ENCODE measurements at places on chromosomes 3 and 15. TPM values are rescaled to one million over a fixed set of nuclear protein-coding genes. Genes with fewer than 3 reads are reported as not detected.

GRCh38 chr3:1348547-1348946 is 255.7 kb downstream of the CNTN6 start:
- DNase-seq, result no peak

GRCh38 chr3:43388915-43389314 is 102.6 kb downstream of the SNRK start:
- DNase-seq, result no peak

- DNase-seq, result no peak
These were observed 96.5 kb upstream of the MYO5C start for GRCh38 chr15:52392008-52392687.

Gene CAMK2N2
- total RNA-seq, result not detected

DNA sequence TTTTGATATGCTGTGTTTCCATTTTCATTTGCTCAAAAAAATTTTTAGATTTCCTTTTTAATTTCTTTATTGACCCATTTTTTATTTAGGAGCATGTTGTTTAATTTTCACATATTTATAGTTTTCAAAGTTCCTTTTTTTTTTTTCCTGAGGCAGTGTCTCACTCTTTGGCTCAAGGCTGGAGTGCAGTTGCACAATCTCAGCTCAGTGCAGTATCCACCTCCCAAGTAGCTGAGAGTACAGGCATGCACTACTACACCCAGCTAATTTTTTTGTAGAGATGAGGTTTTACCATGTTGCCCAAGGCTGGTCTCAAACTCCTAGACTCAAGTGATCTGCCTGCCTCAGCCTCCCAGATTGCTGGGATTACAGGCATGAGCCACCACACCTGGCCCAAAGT is 36.2 kb downstream of the PFN2 start:
- no peak for DNase-seq

DNA sequence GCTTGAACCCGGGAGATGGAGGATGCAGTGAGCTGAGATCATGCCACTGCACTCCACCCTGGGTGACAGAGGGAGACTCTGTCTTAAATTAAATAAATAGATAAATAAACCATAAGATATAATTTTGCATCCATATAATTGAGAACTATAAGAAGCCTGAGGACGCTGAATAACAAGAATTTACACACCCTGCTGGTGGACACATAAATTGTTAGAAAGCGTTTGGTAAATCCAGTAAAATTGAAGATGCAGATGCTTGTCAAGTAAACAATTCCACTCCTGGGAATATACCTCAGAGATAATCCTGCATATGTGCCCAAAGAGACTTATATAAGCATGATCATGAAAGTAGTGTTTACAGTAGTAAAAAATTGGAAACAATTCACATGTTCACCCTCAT is 41.7 kb downstream of the TTC23 start:
- no peak for DNase-seq

Gene RLBP1
- total RNA-seq, result not detected

Gene IGF2BP2
- 39.6 TPM for total RNA-seq

- no peak for DNase-seq
These were observed 39.7 kb upstream of the MYZAP start for GRCh38 chr15:57551715-57552677.

Gene LRRIQ4
- under 0.01 TPM for total RNA-seq

DNA sequence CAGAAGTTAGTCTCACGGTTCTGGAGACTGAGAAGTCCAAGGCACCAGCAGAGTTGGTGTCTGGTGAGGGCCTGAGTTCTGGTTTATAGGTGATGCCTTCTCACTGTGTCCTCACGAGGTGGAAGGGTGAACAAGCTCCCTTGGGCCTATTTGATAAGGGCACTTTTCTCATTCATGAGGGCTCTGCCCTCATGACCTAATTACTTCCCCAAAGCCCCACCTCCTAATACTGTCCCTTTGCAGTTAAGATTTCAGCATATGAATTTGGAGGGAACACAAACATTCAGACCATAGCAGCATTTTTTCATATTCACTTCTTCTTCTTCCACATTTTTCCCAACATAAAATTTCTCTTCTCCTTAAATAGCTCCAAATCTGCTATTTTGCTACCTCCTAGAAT is 41.5 kb downstream of the TMEM41A start:
- DNase-seq, result no peak

GRCh38 chr3:97949743-97950142 is 22.5 kb downstream of the RIOX2 start:
- no peak for DNase-seq

GRCh38 chr15:85091990-85092389 is 110.3 kb downstream of the PDE8A start:
- no peak for DNase-seq

- peak; percentile 56 for DNase-seq
These were observed 35.4 kb upstream of the ATG7 start for GRCh38 chr3:11236588-11237461.

Gene EFHB
- not detected for total RNA-seq

DNA sequence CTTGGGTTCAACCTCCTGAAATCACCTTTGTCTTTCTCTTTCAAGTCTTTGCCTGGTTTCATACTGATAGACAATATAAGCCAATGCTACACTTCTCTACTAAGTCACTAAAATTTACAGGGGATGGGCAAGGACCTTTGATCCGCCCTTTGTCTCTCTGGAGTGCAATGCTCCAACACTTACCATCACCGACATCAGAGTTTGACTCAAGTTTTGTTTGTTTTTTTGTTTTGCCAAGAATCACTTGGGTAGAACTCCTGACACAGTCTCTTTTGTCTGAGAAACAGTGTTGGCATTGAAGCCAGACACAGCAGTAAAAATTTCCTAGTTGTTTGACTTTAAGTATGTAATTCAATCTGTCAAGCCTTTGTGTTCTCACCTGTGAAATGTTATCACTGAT is 29.3 kb downstream of the NFKBIZ start:
- DNase-seq, result no peak

Gene NPAP1
- total RNA-seq, result under 0.01 TPM

DNA sequence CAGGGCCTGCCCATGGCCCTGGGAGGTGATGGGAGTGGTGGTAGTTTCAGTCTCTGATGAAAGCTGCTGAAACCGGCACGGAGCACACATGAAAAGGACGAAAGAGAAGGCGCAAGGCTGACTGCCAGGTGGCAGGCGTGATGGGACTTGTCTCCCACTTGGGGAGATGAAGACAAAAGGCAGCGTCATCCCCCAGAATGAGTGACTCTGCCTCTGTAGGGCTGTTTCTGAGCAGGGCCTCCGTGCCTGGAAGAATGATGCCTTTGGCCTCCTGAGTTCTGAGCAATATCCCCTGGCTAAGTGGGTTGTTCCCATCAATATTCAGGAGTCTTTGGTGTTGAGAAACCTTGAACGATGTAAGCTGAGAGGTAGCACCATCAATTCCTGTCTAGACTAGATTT is 237.8 kb downstream of the OPA1 start:
- no peak for DNase-seq

DNA sequence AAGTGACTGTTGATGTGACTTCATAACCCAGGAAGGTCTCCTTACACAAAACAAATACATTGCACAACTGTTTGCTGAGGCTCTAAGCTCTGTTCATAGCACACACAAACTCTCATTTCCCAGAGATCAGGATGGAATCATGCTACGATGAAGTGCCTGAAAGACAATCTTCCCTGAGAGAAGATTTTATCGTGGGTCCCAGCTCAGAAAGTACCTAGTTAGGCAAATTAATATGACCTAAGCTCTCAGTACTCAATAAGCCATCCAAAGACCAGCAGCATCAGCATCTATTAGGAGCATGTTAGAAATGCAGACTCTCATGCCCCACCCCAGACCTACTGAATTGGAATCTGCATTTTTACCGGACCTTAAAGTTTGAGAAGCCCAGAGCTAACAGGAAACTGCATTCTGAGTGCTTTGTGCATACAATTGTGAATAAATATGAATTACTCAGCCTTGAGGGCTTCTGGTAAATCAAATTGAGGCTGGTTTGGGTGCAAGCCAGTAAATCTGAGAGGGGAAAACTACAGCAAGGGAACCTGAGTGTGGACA is 161.5 kb upstream of the C2CD4B start:
- no peak for DNase-seq

DNA sequence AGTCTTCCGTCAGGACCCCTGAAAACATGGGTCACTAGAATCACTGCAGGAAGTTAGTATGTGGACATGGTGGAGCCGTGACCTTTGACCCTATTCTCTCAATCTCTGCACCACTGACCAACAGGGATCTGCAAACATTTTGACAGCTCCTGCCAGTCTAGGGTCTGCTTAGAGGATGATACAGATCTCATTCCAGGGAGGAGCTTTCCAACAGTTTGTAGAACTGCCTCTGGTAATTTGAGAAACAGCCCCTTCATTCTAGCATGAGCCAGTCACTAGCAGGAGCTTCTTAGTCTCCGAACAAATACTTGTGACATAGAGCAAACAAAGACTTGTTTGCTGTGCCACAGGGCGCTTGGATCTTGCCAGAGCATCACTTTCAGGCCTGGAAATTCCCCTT is 270.3 kb upstream of the CFAP20DC start:
- no peak for DNase-seq

Gene EID1
- total RNA-seq, result 91.3 TPM

Gene FBLN2
- total RNA-seq, result 8.3 TPM

DNA sequence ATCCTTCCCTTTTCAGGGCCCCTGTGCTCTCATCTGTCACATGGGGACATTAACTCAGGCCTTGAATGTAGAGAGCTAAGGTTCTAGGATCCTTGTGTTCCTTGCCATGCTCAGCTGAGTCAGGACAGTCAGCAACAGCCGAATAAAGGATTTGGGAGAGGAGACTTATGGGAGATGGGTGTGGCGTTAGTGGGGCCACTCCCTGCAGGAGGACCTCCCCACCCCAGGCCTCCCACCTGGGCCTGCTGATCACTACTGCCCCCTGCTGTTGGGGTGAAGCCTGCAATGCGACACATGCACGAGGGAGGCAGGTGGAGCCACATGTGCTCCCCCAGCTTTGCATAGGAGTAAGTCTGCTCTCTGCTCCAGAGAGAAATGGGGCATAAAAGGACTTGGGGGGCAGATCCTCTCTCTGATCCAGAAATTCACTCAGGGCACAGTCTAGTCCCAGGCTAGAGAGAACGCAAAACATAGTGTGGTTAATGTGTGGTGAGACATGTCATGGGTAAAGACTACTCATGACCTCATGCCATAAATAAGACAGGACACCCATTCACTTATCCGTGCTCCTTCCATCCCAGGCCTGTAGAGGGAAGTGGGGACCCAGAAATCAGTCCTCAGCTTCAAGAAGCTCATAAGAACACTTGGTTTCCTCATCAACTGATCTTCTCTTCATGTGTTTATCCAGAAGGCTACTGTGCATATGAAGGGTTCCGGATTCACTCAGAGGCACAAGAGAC is 19.4 kb downstream of the RBP1 start:
- no peak for DNase-seq

Gene CCDC9B
- total RNA-seq, result 4.6 TPM

- peak; percentile 43 for DNase-seq
These were observed 16.8 kb downstream of the EMC4 start for GRCh38 chr15:34241376-34242330.

- DNase-seq, result no peak
These were observed 43.2 kb upstream of the PTPN23 start for GRCh38 chr3:47337656-47338055.

DNA sequence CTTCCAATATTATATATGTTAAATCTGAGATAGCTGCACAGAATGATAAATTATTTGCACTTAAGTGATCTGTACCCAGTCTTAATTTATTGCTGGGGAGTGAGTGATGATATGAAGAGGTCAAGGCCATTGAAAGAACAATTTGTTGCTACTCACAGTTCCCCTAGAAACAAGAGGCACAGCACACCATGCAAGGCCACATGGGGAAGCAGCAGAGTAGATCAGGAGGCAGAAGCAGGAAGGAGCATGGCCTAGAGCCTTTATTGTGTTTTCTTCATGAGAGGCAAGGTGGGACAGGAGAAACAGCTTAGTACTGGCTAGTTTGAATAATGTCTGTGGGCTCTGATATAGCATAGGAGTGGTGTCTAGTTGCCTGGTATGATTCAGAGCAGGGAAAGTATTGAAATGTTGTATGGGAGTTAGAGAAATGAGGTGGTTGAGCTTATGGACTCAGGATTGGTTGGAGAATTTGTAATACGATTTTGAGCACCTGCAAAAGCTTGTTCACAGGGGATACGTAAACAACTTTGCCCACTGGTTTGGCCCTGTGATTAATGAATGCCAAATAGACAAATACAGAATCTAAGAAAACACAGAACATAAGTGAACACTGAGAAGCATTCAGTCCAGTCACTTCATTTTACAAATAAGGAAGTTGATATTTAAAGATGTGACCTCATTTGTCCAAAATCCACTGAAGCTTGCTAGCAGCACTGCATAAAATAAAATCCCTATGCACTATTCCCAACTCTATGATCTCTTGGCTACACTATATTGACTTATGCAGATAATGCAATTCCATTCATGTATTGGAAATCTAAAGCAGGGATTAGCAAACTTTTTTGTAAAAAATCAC is 71.7 kb downstream of the TMCO5A start:
- DNase-seq, result peak; percentile 11

DNA sequence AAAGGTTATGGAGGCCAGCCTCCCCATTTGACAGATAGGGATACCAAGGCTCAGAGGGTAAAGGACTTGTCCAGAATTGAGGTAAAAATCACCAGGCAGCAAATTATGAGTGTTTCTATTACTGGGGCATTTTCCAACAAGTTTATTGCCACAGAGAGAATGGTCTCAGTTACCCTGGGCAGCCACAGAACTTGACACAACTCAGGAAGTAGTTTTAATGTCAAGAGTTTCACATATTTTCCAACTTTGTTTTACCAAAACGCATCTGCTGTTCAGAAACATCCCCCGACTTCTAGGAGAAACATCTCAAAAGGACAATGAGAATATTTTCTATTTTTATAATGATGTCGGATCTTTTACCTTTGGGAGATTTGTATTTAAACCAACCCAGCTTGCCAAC is 107.5 kb upstream of the MRPS22 start:
- DNase-seq, result no peak

DNA sequence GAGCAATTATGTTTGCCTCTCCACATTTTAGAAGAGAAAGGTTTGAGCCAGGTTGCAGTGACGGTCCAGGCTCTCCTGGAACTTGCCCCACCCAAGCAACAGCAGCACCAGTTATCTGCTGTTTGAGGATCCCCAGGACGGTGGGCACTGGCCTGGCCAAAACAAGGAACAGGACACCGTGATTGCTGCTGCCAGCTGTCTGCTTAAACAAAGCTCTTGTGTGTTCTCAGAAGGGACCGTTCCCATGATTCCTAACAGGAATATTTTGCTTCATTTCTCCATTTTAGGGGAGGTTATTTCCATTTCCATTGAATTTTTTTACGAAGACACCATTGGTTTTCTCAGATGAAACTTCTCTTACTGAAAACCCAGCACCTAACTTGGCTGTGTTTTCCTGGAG is 66.4 kb upstream of the RPL35A start:
- DNase-seq, result no peak

GRCh38 chr3:55621648-55622047 is 134.5 kb upstream of the WNT5A start:
- no peak for DNase-seq

Gene C3orf49
- not detected for total RNA-seq

Gene MYH15
- total RNA-seq, result under 0.01 TPM

DNA sequence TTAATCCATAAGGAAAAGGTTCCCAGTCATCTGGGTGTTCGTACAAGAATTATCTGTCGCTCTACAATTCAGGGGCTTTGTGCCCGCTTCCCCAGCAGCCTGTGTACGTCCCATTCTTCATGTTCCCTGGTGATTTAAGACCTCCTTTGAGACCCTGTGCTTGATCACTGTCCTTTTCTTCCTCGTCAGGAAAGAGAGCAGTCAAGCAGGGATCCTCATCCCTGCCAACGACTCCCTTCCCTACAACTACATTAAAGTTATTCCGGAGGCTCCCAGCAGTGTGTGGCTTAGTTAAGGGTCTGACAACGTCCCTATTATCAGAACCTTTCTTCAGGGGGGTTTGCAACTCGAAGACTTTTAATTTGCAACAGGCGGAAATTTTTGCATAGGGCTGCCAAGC is 175.7 kb downstream of the FOXP1 start:
- no peak for DNase-seq

Data from hematopoietic multipotent progenitor cell (in vitro differentiated cells).